ENCODE measurements at places on chromosomes 5 and 9.

DNA sequence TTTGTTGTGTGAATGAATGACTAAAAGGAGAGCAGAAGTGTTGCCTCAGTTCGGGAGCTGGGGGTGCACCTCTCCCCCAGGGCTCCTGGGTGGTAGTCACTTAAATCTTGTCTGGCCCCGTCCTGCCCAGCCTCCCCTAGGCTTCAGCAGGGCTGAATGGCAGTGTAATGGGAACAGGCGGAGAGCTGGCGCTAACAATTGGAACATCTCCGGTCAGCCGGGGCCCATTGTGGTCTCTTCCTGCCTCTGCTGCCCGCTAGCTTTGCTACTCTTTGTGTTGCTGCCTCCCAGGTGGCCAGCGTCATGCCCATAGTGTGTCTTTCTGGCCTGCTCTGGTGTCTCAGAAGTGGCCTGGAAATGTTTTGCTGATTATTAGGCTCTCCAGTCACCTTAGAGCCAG, 62.3 kb downstream of the RGS3 start:
- no peak for DNase-seq

- DNase-seq, result no peak
These were observed 65.2 kb downstream of the STARD4 start for GRCh38 chr5:111447099-111447498.

DNA sequence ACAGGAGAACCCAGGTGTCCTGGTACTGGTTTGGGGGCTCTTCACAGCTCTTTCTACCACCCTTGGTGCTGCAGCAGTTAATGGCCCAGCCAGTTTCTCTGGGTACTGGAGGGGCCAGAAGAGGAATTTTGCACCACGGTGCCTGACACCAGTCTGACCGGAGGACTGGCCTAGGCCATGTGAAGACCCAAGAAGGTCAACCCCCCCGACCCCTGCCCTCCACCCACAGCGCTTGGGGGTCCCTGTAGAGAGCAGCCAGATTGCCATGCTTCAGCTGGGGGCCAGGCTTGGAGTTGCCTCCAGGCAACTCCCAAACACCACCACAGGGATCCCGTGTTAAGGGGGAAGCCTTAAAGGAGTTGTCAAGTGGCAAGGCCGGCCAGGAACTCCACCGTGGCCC, 6.2 kb downstream of the ARSI start:
- no peak for DNase-seq

DNA sequence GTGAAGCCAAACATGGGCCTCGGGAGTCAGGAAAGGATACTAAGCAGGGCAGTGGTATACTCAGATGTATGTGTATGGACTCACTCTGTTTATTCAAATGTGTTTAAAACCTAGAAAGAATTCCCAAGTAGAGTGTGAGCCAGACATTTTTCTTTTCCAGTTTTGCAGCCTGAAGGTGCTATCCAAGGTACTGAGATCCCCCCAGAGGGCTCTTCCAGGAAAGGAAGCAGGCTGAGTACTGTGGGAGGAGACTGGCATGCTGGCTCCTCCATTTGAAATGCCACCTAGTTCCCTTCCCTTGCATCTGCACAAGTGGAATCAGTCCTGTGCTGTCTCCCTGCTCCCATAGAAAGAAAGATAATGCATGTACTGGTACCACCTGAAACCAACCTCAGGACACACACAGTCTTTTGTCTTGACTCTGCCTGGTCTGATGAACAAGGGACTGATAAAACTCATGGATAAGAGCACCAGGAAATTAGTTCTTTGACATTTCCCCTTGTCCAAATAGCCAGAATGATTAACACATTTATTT, 85.9 kb downstream of the HRH2 start:
- no peak for DNase-seq

DNA sequence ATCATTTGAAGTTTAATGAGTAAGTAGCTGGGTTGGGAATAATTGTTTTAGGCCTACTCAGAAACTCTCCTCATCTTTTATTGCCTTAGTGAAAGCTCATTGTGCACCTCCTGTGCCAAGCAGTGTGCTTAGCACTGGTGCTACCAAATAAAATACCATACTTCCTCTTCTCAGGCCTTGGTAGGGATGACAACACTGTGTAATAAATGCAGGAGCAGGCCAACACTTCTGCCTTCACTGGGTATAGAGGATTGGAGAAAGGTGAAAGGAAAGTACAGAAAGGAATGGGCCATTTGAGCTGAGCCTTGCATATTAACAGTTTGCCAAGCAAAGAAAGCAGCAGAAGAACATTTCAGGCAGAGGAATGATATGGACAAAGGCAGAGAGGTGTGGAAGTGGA, 285.7 kb downstream of the NR3C1 start:
- no peak for DNase-seq

DNA sequence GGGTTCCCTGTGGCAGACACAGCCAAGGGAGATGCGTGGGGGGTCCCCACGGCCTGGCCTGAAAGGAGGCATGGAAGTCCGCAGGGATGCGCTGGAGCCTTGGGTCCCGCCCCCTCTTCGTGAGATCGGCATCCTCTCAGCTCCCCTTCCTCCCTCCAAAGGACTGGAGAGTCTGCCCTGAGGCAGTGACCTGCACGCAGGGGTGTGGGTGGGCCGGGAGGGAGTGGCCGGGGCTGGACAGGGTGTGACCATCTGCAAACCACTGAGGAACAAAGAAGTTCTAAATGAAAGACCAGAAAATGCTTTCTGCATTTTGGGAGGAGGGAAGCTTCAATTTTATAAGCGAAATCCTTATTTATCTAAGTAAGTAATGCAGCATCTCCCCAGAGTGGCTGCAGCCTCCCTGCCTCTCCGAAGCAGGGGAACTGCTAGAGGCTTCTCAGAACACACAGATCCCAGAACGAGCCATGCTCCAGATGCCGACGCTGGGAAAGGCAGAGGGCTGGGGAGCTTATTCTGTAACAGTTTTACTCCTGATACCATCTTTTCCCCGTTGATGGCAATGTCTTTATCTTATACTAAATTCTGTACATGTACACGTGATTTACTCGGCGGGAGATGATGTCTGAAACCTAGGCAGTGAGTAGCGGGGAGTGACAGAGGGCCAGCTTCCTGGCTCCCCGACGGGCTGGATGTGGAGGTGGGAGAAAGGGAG, 221.7 kb downstream of the FANCC start:
- no peak for DNase-seq

DNA sequence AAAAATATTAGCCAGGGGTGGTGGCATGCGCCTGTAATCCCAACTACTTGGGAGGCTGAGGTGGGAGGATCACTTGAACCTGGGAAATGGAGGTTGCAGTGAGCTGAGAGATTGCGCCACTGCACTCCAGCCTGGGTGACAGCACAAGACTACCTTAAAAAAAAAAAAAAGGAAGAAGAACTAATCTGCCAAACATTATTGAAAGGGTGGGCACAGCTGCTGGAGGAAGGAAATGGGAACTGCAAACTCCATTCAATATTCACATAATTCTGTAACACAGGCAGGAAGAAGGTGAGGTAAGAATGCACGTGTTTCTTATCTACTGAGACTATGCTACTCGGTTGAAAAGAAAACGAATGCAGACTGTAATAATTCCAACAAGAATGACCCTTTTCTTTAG, 121.1 kb upstream of the GNA14 start:
- DNase-seq, result no peak

DNA sequence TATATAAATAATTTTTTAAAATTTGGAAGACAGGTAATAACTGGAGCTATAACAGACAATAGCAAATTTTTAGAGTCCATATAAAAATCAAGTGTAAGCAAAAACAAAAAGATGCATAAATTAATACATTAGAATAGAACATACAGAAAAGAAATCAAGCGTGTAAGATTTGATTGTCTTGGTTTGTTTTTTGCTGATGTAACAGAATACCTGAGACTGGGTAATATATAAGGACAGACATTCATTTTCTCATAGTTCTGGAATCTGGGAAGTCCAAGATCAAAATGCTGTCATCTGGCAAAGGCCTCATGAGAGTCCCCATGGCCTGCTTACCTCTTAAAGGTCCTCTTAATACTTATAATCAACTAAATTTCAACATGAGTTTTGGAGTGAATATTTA, 1010.1 kb downstream of the CDH18 start:
- DNase-seq, result no peak

GRCh38 chr5:136661026-136661425, 295.7 kb upstream of the TRPC7 start:
- DNase-seq, result no peak

- no peak for DNase-seq
These were observed 87.9 kb downstream of the MRPS27 start for GRCh38 chr5:72231991-72232703.

DNA sequence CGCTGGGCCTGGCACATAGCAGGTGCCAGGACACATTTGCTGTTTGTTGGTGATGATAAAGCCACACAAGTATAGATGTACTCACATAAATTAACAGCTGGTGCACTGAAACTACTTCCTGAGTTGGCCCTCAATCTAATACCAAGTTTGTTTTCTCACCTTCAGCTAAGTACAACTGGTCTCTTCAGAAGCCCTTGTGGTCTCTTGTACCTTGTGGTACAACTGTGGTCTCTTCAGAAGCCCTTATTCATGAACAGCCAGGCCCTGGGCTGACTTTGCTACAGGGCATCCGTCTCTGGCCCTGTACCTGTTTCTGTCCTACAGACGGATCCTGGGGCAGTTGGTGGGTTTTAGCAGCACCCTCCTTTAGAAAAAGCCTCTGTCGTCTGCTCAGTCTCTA, 81.5 kb downstream of the DAB2IP start:
- DNase-seq, result no peak

DNA sequence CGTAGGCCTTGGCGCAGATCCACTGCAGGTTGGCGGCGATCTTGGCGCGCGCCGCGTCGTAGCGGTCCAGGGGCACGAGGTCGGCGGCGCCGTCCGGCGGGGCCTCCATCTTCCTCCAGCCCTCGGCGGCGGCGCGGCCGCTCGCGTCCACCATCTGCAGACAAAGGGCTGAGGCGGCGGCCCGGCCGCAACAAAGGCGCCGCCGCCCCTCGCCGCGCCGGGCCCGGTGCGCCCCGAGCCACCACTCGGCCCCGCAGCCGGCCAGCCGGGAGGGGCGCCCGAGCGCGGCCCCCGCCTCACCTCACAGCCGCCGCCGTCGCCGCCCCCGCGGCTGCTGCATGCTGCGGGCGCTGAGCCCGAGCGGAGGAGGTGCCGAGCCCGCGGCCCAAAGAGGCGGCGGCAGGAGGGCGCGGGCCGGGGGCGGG, 328 bp downstream of the CAMSAP1 start:
- DNase-seq, result no peak

DNA sequence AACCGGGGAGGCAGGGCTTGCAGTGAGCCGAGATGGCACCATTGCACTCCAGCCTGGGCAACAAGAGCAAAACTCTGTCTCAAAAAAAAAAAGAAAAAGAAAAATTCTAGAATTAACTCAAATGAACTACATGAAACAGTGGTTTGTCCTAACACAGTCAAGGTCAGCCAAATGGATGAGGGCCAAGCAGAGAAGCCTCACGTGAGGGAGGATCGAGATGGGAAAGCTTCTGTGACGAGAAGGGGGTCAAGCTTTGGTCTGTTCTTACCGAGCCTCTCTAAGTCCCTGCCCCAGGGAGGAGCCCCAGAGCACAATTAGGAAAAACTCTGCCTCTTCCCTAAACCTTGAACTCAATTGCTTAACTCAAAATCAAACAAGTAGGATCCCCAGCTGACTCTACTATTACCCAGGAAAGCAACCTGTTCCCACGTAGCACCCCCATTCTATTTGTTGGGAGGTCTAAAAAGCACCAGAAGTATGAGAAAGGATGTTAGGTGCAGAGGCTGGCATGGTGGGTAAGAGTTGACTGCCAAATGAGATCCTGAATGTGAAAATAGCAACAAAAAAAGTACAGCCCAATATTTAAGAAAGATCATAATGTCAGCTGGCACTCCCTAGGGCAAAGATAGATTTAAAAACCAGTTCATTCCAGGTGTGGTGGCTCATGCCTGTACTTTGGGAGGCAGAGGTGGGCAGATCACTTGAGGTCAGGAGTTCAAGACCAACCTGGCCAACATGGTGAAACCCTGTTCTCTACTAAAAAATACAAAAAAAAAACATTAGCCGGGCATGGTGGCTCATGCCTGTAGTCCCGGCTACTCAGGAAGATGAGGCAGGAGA, 7.2 kb downstream of the ALDH7A1 start:
- no peak for DNase-seq

DNA sequence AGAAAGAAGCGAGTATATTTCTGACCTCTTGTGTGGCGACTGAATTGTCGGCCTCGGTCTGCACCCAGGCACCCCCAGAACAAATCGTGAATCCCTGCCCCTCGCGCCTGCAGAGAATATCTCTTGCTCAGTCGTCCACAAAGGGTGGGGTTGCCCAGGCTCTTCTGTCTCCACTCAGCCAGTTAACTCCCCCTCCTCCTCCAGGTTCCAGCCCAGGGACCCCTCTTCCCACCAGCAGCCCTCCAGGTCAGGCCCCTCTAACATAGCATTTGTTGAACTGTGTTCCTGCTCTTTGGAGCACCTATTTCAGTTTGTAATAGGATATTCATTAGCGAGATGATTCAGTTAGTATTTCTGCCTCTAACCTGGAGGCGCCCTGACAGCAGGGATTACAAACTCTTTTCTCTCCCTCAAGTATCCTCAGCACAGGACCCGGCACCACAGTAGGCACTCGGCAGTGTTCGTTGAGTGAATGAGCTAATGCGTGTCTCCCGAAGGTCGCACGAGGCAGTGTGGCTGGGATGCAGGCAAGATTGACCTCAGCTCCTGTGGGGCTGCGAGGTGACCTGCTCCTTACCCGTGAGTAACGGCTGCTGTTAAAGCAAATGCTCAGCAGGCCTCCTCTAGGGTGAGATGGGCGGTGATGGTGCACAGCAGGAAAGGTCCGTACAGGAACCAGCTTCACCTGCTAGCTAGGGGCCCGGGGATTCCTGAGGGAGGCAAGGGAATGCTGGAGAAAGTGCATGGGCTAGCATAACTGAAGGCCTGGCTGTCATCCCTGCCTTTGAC, 25.8 kb downstream of the ZBTB34 start:
- DNase-seq, result no peak

- no peak for DNase-seq
These were observed 5.8 kb upstream of the TRIM41 start for GRCh38 chr5:181217111-181217802.

GRCh38 chr9:113340011-113340699, at the start of gene WDR31:
WDR31 (minus strand) TSS chr9:113340275; CDS start chr9:113332022, 8,253 bp downstream.
- DNase-seq, result peak; percentile 79

- peak; percentile 21 for DNase-seq
These were observed 850.2 kb upstream of the NUDT12 start for GRCh38 chr5:104412649-104413240.

- DNase-seq, result no peak
These were observed 30.7 kb downstream of the NFIB start for GRCh38 chr9:14283276-14283675.
